ENCODE measurements at places on chromosomes 16 and 17.

DNA sequence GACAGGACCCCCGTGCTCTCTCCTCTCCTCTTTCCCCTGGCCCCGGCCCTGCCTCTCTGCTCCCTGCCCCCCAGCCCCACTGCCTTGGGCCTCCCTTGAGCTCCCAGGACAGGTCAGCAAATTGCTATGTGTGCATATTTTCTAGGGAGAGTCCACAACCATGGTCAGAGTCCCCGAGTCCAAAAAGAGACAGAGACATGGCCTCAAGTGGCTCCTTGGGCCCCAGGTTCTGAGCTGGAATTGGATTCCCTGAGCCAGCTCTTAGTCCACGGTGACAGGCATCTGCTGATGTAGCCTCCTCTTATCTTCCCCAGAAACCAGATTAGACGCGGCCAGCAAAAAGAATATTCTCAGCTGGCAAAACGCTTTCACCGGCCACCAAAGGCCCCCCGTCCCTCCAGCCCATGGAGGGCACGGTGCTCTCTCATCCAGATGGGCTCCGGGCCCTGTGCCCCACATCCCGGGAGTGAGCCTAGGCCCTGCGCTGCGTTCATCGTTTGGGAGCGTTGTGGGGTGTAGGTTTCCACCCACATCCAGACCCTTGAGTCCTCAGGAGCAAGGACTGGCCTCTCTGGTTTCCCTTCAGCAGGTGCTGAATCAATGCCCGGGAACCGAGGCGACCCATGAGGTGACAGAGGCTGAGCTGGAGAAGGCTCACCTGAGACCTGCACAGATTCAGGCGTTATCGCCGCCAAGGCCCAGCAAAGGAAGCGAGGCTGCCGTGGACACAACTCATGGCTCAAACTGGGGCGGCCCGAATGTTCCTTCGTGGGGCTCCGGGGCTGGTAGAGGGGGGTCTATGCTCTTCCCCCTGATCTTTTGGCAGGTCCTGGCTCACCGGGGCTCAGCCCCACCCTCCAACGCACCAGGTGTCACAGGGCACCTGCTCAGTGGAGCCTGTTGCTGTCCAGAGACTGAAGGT lies 16.3 kb upstream of the ENPP7 start:
- DNase-seq, result no peak

DNA sequence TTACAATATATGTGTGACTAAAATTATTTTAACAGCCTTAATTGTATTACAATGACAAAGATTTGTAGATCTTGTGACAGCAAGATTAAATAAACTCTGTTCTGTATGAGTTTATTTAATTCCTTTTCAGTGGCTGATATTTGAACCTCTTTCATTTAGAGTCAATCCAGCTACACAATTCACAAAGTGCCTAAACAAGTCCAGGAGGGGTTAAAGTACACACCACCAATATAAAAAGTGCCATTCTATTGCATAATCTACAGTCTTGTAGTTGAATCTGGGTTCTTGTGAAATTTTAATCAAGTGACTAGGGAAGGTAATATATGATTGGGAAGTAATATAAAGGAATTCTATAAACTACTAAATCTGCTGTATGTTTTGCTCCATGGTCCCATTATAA lies 3.9 kb upstream of the NFAT5 start:
- no peak for DNase-seq

GRCh38 chr17:8326511-8327302 lies 12.9 kb upstream of the ODF4 start:
- DNase-seq, result peak; percentile 7

DNA sequence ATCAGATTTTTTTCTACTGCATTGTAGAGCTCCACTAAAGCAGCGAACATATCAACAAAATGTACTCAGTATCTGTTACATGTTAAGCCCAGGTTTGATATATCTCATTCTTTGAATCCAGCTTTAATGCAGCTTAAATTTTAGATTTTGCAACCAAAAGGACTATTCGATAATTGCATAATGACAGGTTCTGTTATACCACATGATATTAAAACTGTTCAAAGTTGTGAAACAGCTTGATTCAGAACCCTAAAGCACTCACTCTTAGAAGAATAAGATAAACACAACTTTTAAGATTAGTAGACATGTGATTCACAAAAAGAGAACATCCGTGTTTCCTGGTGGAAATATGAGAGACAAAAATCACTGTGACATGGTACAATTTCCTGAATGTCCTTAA lies 427.9 kb downstream of the CDH11 start:
- DNase-seq, result no peak

GRCh38 chr17:58120195-58120822 lies 27.9 kb upstream of the OR4D1 start:
- DNase-seq, result no peak

- DNase-seq, result no peak
Measured at GRCh38 chr17:79798299-79799173, 1.7 kb upstream of the CBX8 start.

GRCh38 chr17:81991684-81992305 lies 14.4 kb downstream of the ASPSCR1 start:
- DNase-seq, result no peak

GRCh38 chr16:7585705-7586104 lies 253.1 kb downstream of the RBFOX1 start:
- no peak for DNase-seq

DNA sequence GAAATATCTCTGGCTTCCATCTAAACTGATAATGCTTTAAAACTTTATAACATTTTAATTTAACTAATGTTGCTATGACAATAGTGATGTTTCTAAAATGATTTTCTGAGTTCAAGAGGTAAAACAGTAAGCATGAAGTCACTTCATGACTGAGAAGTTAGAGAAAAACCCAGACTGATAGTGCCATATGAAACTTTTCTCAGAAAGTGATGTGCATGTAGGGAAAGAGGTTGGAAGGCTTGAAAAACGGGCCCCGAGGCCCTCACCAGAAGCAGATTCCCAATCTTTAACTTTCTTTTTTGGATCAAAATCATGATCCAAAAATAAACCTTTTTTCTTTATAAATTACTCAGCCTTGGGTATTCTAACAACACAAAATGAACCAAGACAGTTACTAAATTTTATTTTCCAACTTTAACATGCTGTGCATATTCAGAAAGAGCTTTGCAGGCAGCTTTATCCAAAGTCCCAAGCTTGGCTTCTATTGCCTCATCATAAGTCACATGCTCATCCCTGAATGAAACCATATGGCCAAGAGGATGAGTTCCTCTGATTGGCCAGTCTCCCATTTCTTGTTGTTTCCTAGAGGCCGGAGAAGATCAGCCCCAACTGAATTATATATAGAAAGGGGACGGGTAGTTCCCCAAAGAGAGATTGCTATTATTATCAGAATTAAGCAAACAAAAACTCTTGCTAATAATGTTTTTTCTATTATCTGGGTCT lies 357.6 kb upstream of the SALL1 start:
- DNase-seq, result no peak

DNA sequence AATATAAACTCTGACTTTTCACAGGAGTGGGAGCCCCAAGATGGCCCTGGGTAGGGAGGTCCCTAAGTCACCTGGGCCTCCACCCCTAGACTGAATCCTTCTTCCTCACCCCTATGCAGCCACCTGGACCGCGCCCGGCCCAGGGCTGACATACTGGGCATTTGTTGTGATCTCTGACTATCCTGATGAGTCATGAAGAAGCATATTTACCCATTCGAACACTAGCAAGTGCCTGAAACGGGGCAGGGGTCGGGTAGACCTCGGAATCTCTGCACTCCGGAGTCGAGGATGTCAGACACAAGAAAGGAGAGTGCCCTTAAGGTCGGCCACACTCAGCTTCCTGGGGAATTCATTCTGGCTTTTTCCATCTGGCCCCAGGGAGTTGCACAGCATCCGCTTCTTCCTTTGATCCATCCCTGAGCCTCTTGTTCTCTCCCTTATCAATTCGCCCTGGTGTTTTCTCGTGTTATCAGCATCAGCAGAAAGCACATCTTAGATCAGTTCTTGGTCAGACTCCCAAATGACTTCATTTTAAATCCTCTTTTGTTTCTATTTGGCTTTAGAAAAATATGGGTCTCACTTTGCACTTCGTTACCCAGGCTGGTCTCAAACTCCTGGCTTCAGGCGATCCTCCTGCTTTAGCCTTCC lies 10.4 kb downstream of the METTL22 start:
- no peak for DNase-seq

DNA sequence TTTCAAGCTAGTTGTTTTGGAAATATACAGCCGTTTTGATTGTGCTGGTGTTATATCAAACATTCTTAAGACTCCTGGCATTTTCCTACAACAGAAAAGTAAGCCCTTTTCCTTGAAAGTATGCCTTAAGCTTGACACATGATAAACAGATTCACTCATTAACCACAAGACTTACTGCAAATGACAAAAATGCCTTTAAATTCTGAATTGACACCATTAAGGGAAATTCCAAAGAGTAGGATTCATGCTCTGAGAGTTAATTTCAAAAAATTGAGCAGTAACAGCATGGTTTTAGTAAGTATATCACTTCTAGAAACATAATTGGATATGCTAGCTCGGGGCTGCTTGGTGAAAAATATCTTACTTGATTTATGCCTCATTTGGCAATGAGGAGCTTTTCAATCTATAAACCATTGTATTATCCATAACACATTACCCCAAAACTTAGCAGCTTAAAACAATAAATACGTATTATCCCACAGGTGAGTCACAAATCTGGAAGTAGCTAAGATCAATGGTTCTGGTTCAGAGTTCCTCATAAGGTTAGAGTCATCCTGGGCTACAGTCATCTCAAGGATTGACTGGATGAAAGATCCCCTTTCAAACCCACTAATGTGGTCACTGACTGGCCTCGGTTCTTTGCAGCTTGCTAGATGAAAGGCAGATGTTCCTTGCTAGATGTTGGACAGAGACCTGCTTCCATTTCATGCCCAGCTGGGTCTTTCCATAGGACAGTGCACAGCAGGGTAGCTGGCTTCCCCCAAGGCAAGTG lies 8.2 kb upstream of the PHAF1 start:
- DNase-seq, result no peak

- no peak for DNase-seq
Measured at GRCh38 chr17:2975469-2975958, 87.9 kb downstream of the OR1D5 start.

GRCh38 chr16:50153596-50154419 lies 702 bp downstream of the TENT4B start:
- DNase-seq, result no peak
